ENCODE measurements at places on chromosomes 7 and 10. TPM values are rescaled to one million over a fixed set of nuclear protein-coding genes. Genes with fewer than 3 reads are reported as not detected.

- DNase-seq, result no peak
- no peaks in the 10 kb centered on the region for H3K36me3 ChIP-seq
- H3K4me1 ChIP-seq, result no peaks in the 10 kb centered on the region
Observed at GRCh38 chr7:13894377-13894776, 95.1 kb downstream of the ETV1 start.

- no peak overlapping the region for H3K27ac ChIP-seq
- H3K36me3 ChIP-seq, result no peaks in the 10 kb centered on the region
- H3K27me3 ChIP-seq, result peaks cover 85% of the 10 kb centered on the region
Observed at GRCh38 chr10:101230183-101230917, 1.1 kb upstream of the LBX1 start.

- peaks cover 59% of the 10 kb centered on the region for H3K4me1 ChIP-seq
- H3K4me3 ChIP-seq, result no peak overlapping the region
- H3K36me3 ChIP-seq, result no peaks in the 10 kb centered on the region
- no peak for DNase-seq
- H3K27me3 ChIP-seq, result no peaks in the 10 kb centered on the region
Observed at GRCh38 chr10:33293076-33293475, 41.4 kb downstream of the NRP1 start.

DNA sequence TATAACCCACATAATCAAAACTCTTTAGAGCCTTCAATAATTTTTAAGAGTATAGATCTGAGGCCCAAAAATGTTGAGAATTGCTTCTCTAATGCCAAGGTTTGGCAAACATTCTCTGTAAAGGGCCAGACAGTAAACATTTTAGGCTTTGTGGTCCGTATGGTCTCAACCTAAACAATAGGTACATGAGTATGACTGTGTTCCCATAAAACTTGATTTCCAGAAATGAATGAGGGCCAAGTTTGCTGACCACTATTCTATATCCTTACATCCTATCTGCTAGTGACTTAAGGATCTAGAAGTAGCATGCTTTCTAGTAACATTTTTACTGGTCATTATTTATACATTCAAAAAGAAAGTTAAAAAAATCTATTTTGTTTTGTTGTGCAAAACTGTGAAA, 58.9 kb downstream of the MPP7 start:
- H3K4me3 ChIP-seq, result no peak overlapping the region
- H3K27ac ChIP-seq, result no peak overlapping the region
- H3K27me3 ChIP-seq, result no peaks in the 10 kb centered on the region

DNA sequence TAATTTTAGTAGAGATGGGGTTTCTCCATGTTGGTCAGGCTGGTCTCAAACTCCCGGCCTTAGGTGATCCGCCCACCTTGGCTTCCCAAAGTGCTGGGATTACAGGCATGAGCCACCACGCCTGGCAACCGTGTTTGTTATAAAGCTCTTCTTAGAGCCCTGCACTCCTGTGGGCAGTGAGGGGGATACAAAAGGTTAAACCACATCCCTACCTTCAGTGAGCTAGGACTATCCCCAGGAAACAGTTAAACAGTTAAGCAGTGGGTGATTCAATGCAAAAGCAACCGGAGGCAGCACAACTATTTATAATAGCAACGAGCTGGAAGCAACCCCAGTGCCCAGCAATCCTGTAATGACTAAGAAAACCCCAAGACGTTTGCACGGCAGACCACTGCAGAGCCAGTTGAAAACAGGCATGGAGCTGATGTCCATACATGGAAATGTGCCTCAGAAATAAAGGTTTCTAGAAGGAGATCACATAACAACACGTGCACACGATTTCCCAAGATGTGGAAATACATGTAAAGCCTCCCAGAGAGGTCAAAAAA, 107.2 kb upstream of the LYZL2 start:
- H3K27me3 ChIP-seq, result no peaks in the 10 kb centered on the region
- H3K4me3 ChIP-seq, result no peak overlapping the region
- no peak for DNase-seq

GRCh38 chr7:147170341-147171012, 1053.9 kb downstream of the CNTNAP2 start:
- H3K4me1 ChIP-seq, result no peaks in the 10 kb centered on the region
- no peaks in the 10 kb centered on the region for H3K36me3 ChIP-seq
- no peak overlapping the region for H3K4me3 ChIP-seq

- no peaks in the 10 kb centered on the region for H3K36me3 ChIP-seq
- H3K27me3 ChIP-seq, result no peaks in the 10 kb centered on the region
- H3K4me1 ChIP-seq, result no peaks in the 10 kb centered on the region
- peak overlapping the region; percentile 50 for H3K4me3 ChIP-seq
Observed at GRCh38 chr7:64463636-64464375, 99.1 kb downstream of the ZNF680 start.

The MAGI2 gene
- 0.31 TPM for total RNA-seq

The EIF3B gene
- total RNA-seq, result 127 TPM

The HOXA7 gene
- 0.47 TPM for total RNA-seq

The ZNF804B gene
- total RNA-seq, result not detected

The LLCFC1 gene
- not detected for total RNA-seq

The GDF2 gene
- total RNA-seq, result not detected

The MRLN gene
- total RNA-seq, result not detected

The CALY gene
- not detected for total RNA-seq

The FBH1 gene
- 48.5 TPM for total RNA-seq

The HGF gene
- 4.4 TPM for total RNA-seq
